ENCODE measurements at places on chromosomes 2 and 18.

GRCh38 chr18:62877411-62878221 lies 162.3 kb downstream of the PHLPP1 start:
- DNase-seq, result no peak

GRCh38 chr2:69184224-69184623 lies 171.2 kb downstream of the ANTXR1 start:
- DNase-seq, result no peak

DNA sequence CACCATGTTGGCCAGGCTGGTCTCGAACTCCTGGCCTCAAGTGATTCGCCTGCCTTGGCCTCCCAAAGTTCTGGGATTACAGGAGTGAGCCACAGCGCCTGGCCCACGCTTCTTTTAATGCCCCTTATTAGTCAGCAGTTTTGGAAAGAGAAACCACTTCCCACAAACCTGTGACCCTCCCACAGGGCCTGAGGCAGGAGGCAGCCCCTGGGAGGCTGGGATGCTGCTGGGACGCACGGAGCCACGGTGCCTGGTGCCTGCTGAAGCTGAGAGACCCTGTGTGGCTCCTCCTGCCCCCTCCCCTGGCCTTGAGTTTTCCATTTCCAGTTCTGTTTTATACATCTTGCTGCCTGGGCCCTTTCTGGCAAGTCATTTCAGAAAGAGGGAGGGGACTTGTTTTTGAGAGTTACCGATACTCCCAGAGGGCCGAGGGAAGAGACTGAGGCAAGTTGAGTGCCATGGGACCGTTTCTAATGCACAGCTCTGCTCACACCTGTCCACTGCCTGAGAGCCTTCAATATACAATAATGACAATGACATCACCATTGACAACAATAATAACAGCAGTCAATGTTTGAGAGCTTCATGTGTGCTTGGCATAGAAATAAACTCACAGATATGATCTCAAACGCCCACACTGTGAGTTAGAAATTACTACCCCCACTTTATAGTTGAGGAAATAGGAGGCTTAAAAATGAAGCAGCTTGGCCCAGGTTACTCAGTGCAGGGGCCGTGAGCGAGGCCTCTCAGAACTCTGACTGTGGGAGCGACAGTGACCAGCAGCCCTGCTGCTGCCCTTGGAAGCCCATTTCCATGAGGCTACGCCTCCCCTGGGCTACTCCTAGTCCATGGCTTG lies 78.1 kb upstream of the YWHAQ start:
- DNase-seq, result no peak

DNA sequence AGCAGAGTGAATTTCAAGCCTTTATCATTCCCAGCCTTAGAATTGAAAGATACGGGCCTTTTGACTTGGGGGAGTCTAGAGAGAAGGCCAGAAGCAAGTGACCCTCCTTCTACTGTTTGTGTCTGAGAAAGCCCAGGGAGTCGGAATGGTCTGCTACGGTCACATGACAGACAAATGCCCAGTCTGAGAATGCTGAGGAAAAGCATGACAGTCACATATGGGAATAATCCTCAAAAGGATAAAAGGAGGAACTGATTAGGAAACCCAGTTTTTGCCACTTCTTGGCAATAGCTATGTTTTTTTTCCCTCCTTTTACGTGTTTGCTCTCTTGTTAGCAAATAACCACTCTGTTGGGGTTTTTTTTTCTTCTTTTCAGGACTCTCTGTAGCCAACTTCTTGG lies 38.1 kb upstream of the HNRNPA3 start:
- no peak for DNase-seq

DNA sequence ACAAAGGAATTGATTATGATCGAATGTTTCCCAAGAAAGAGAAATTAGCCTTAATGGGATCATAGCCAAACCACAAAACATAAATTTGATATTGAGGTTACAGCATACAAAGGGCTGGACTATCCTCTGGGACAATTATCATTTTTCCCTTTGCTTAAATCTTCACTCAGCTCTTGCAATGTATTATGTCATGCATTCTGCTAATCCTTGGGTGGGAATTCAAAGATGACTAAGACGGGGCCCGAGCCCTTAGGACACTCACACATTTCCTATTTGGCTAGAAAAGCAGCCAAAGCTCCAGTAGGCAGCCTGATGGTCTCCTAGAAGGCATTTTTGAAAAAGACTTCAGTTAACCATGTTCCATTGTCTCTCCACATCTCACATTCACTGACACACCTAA lies 17.2 kb upstream of the NMI start:
- no peak for DNase-seq

DNA sequence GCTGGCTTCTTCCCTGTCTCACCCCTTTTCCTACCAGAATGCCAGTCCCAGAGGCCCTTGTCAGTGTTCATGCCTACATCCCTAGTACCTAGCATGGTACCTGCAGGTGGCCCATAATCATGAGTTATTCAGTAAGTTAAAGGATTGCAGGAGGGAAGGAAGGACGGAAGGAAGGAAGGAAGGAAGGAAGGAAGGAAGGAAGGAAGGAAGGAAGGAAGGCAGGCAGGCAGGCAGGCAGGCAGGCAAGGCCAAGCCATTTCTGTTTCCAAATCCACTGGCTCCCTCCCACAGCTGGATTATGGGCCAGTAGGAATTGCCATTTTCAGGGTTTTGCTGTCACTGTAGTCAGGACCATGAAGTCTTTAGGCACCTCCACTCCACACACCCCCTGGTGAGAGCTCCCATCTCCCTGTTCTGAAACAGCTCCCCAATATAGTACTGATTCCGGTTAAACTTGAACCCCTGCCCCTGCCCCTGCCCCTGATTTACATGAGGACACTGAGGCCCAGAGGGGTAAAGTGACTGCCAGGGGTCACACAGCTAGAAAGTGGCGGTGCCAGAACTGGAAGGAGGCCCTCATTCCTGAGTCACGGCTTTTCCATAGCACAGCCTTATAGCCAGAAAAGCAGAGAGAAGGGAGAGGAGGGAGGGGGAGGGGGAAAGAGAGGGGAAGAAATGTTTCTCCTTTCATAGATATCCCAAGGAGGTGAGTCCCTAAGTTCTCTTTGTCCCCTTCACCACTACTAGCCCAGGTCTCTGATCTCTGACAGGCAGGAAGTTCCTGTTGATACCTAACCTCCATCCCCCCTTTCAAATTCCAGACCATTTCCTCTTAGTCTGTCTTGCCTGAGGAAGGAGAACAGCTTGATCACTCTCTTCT lies 12.2 kb upstream of the TNS1 start:
- DNase-seq, result no peak

- no peak for DNase-seq
These were observed 14.2 kb downstream of the ECEL1 start for GRCh38 chr2:232473467-232473890.

- no peak for DNase-seq
These were observed 616.6 kb downstream of the METTL4 start for GRCh38 chr18:1954583-1955312.

- DNase-seq, result no peak
These were observed 50.5 kb downstream of the ZFP36L2 start for GRCh38 chr2:43175876-43176275.

GRCh38 chr2:185919155-185919554 lies 180.6 kb downstream of the FSIP2 start:
- no peak for DNase-seq

DNA sequence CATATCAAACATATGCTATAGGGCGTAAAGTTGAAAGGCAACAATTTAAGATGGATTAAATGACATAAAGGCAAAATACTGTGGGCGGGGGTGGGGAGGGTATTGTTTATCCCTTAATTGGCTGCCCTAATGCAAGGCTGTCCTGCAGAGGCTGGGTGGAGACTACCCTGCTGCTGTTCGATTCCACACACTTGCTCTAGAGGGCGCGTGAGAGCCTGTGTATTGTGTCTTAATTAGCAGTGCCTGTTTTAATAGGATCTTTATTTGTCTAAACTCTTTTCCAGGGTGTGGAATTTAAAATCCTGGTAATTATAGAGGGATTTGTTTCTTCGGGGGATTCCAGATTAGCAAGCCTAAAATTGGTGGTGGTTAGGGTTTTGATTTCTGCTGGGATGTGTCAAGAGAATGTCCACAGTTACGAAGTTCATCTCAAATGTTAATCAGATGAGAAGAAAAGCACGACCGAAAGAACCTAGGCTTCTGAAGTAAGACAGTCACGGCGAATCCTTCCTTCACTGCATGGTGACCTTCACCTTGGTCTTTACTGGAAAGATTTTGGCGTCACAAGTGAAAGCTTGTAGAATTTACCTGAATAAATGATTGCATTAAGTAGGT lies 103.5 kb upstream of the MAP3K20 start:
- no peak for DNase-seq

DNA sequence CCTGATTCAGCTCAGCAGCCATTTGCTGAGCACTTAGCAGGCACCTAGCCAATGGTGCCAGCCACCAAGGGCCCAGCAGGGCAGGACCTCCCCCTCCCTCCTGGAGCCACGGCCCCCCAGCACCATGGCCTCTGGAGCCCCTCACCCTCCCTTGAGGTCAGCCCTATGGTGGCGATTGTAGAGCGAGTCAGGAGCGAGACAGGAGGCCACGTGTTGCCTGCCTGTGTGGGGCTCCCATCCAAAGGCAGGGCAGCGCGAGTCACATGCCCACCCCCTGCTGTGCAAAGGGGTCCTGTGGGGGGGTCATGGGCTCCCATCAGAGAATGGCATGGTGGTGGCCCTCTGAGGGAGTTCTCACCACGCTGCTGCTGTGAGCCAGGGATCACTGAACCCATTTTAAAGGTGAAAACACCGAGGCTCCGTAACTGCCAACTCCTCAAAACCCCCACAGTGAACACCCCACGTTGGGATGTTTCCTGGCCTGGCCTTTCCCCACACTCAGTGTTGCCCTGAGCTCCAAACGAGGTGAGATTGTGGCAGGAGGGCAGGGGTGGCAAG lies 35.6 kb downstream of the RAMP1 start:
- no peak for DNase-seq

DNA sequence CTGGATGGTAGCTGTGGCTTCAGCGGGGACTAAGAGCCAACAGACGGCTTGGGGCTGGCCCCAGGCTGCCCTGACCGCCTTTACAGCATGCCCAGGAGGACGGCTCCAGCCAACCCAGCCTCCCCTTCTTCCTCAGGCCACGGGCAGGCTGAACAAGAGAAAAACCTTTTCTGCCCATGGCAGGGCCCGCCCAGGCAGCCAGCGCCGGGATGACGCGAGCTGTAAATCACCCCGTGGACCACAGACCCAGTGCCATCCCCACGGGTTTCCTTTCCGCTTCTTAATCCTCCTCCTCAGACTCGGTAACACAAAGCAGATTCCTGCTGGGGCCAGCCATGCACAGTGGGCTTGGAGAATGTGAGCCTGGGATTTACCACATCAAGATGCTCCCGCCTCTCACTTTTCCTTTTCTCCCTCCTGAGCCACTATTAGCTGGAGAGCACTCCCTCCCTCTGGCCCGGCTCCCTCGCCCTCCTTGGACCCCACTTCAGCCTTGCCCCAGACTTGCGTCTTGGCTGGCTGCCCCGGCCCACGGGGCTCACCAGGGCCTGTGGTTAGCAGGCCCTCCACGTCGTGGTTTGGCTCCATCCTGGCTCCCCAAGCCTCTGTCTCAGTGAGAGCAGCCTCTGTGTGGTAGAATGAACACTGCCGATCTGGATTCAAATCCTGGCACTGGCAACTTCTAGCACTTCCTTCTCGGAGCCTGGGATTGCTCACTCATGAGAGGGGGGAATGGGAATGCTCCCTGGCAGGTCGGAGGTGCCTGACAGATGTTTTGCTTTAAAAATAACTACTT lies 31.4 kb downstream of the ATOH8 start:
- DNase-seq, result no peak

DNA sequence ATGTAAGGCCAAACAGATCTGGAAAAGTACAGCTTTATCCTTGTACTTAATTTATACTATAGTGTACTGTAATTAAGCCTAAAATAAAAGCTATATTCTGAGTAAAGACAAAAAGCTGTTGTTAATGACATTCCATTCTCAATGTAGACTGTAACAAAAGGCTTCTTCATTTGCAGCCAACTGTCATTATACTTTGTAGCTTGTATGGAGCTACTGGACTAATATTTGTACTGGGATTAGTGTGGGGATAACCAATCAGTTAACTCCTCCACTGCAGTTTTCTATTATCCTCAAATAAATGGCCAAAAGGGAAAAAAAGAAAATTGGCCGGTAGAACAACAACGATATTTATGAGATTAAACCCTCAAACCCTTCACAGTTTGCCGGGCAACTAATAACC lies 66.5 kb downstream of the STK39 start:
- DNase-seq, result no peak

DNA sequence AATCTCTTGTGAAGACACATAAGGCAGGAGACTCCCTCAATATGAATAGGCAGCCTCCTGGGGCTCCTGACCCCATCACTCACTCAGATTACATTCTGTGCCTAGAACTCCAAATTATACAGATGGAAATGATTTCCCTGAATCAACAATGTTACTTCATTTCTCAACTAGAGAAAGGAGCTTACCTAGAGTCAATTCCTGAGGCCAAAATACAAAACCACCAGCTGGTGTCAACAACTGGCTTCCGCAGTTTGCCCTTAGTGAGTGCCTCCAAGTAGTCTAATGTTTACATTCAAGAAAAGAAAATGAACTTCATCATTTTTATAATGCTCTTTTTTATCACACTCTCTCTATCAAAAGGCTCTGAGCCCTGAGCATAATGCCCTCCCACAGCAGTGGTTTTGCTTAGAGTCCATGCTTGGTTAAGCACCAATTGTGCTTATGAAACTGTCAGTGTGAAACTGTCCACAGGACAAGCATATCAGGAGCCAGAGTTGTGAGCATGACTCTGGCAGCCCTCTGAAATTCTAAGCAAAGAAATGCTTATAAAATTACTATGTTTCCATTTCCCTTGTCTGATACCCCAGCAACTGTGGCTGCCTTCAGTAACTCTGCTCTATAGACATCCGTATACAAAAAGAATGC lies 305.7 kb upstream of the PKDCC start:
- no peak for DNase-seq

- no peak for DNase-seq
These were observed 268.5 kb upstream of the ZSWIM2 start for GRCh38 chr2:187117483-187117882.

GRCh38 chr2:471560-471959 lies 183.7 kb upstream of the ALKAL2 start:
- no peak for DNase-seq

GRCh38 chr2:174722942-174723592 lies 41.2 kb downstream of the CHRNA1 start:
- no peak for DNase-seq

- no peak for DNase-seq
These were observed 668.7 kb downstream of the SLC4A3 start for GRCh38 chr2:220296174-220296573.

GRCh38 chr2:234033174-234033573 lies 17.3 kb upstream of the SPP2 start:
- no peak for DNase-seq

GRCh38 chr2:238053191-238053776 lies 7.5 kb upstream of the SCLY start:
- no peak for DNase-seq

DNA sequence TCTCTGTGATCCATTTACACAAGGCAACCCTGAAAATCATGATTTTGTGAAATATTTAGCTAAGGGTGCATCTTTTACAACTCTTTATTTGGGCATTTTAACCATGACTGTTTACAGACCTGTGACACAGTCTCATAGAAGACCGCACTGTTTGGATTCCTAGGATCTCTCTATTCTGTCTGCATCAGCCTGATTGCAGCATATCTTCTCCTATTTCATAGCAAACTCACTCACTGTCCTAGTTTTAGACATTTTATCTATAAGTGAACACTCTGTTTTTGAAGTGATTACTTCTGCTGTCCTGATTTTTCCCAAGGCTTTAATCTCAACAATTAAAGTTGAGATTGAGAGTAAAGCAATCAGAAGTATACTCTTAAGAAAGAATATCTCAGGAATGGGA lies 56.2 kb downstream of the CAVIN2 start:
- no peak for DNase-seq

- no peak for DNase-seq
These were observed 93.7 kb upstream of the WDR75 start for GRCh38 chr2:189347540-189347939.
